ENCODE measurements at places on chromosomes 7 and 10.

DNA sequence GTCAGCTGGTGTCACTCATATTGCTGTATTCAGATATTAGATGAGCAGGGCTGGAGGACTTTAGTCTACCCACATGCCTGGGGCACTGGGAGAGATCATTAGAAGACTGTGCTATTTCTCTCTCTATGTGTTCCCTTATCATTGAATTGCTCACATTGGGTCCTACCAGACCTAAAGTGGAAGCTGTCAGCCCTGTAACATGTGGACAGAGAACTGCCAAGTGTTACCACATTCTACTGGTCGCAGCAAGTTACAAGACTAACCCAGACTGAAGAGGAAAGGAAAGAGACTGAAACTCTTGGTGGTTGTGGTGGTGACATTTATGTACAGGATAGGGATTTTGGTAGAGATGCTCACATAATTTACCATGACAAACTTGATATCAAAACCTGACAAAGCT, 627.1 kb upstream of the FZD8 start:
- DNase-seq, result no peak

- DNase-seq, result no peak
Measured at GRCh38 chr7:51175316-51175991, 141.2 kb downstream of the COBL start.

DNA sequence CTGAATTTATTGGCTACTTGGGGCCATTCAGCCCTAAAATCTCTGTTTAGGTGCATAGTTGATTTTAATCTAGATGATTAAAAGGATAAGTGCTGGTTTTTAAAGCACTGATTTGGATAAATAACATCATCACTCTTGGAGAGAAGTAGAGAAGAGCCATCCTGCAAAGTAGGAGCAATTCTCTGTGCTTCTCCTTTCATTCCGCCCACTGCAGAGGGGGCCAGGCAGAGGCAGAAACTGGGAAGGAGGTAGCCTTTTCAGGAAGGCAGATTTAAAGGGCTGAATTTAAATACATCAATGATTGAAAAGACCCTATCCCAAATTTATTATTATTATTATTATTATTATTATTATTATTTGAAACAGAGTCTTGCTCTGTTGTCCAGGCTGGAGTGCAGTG, 14.1 kb downstream of the MAP3K8 start:
- no peak for DNase-seq

- DNase-seq, result no peak
Measured at GRCh38 chr10:114046087-114046458, 2.4 kb downstream of the ADRB1 start.

- no peak for DNase-seq
Measured at GRCh38 chr7:140506788-140507464, 27.6 kb upstream of the MKRN1 start.

GRCh38 chr10:12191715-12192114, 4.0 kb downstream of the NUDT5 start:
- no peak for DNase-seq

- DNase-seq, result no peak
Measured at GRCh38 chr7:147012666-147013065, 896.1 kb downstream of the CNTNAP2 start.

- DNase-seq, result no peak
Measured at GRCh38 chr7:8232999-8233847, 28.7 kb downstream of the ICA1 start.

GRCh38 chr7:142455392-142455791, 197.5 kb upstream of the PRSS58 start:
- DNase-seq, result no peak

- DNase-seq, result no peak
Measured at GRCh38 chr7:73611017-73611555, 13.2 kb downstream of the MLXIPL start.

- DNase-seq, result no peak
Measured at GRCh38 chr7:141691540-141691939, 10.4 kb downstream of the DENND11 start.

DNA sequence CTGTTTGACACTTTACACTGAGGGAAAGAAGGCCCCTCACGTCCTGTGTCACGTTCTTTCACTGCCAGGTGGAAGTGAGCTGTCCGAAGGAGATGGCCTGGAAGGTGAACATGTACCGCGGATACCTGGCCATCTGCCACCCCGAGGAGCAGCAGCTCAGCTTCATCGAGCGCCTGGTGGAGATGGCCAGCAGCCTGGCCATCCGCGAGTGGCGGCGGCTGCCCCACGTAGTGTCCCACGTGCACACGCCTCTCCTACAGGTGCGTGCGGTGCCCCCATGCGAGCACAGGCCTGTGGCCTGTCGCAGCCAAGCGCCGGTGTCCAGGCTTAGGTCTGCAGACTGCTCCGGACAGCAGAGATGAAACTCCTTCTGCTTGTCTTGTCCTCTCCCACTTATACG, 103.4 kb downstream of the TRRAP start:
- no peak for DNase-seq

GRCh38 chr10:104080762-104081161, 4.9 kb downstream of the COL17A1 start:
- DNase-seq, result no peak

GRCh38 chr10:30558411-30558810, 71.1 kb downstream of the LYZL2 start:
- no peak for DNase-seq

- DNase-seq, result no peak
Measured at GRCh38 chr7:35681231-35682029, 13.5 kb downstream of the HERPUD2 start.

DNA sequence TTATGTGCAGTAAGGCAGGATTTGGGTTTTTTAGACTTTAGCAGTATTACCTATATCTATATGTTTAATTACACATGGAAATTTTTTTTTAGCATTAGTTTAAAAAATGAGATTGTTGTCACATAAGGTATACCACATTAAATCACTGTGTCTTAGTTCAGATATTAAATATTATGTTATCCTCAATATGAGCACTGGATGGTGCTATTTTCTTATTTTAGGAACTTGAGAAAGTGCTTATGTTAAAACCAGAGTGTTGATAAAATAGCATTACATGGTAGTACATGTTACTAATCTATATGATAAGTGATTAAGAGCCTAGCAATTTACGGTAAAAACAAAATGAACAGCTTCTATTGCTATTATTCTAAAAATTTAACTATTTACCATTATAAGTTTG, 28.8 kb downstream of the MIOS start:
- peak; percentile 56 for DNase-seq

DNA sequence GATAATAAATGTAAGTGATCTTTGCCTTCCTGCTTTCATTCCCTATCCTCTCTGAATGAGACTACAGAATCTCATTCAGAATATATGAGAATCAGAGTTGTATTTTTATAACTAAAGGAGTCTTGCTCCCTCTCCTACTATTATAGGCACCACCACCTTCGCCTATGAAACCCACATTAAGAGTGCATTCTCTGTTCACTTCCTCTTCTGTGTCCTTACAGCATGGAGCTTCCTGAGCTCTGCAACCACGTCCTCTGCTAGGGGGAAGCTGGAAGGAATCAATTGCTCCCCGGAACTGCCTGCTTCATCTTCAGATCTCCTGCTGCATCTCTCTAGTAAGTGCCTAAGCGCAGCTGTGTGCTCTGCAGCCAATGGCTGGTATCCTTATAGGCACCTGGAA, 820.7 kb downstream of the GRID1 start:
- DNase-seq, result no peak

DNA sequence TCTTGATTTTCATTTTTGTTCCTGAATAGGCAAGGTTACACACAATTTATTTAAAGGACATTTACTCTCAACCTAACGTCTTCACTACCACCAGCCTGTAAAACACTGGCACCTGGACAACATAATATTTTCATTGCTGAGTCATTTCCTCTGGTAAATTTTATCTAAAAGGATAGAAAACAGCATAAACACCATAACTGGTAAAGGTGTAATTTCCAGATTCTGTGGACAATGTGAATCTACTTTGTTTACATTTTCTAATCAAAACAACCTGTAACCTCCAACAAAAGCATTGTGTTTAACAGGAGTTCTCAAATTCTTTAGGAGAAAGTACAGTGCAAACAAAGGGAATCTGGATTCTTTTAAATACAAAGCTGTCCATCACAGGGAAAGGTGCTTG, 472.0 kb upstream of the AKR1E2 start:
- DNase-seq, result no peak

DNA sequence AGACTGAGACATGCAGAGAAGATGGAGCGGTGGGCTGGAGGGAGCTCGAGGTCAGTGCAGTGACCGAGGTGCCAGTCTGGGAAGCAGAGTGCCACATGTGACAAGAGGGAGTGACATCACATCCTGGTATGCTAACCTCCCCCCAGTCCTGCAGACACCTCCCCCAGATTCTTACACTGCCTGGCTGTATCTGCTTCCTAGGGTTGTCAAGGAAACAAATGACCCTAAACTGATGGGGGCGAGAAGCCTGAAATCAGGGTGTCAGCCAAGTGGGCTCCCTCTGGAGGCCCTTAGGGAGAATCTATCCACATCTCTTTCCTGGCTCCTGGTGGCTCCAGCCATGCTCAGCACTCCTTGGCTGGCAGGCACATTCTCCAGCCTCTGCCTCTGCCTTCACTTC, 316.1 kb upstream of the ZMIZ1 start:
- DNase-seq, result no peak

DNA sequence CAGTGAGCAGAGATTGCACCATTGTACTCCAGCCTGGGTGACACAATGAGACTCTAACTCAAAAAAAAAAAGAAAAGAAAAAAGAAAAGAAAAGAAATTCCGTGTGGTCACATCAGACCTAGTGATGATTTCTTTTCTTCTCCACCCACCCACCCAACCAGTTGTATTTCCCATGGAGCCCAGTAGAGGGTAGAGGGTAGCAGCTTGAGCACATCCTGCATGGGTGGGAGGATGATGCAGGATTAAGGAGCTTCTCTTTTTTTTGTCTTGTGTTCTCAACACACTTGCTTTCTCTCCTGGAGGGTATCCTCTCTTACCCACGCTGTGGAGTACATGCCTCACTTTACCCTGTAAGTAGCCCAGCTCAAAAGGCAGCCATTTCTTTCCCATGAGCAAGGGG, 118.6 kb upstream of the CARD11 start:
- DNase-seq, result no peak

DNA sequence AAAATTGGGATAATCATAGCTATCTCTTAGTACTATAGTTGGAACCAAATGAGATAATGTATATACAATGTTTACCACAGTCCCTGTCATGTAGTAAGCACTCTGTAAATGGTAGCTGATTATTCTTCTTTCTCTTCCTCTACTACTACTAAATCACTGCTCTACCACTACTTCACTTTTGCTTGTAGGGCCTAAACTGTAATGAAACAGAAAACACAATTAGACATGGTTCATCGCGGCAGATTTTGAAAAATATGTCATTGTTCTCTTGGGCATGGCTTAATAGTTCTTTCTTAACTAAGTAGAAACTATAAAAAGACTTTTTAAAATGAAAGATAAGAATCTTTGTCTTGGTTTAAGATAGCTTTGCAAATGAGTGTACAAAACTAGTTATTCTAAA, 34.9 kb downstream of the R3HCC1L start:
- DNase-seq, result no peak

GRCh38 chr10:29120216-29120615, 168.7 kb upstream of the LYZL1 start:
- DNase-seq, result no peak

DNA sequence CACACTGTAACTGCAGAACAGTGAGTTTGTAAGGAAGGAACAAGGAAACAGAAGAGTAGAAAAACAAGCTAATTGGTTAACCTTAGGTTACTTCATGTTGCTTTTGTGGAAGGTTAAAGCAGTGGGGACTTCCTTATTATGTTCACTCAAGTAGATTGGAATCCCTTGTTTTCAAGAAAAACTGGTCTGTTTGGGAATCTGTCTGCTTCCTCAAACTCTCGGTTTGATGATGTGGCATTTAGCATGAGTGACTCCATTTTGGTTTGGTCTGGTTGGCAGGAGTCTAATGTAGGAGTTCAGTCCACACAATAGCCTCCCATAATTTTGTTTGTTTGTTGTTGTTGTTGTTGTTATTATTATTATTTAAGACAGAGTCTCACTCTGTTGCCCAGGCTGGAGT, 3.8 kb upstream of the TRIM56 start:
- no peak for DNase-seq

DNA sequence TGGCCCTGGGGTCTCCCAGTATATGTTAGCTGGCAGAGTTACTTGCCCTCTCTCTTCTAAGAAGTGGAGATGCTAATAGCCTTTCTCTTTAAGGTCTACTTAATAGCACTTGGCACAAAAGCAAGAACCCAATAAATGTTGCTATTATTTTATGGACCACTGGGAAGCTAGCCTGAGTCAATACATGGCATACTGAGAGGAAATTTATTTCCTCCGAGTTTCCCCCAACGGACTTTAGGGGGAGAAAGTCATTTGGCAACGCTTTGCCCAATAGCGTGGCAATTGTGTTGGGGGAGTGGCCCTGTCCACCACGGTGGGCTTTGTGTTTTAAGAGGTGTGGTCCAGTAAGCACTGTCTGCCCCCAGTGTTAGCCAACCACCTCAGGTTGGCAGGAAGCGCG, 87.4 kb upstream of the SMNDC1 start:
- DNase-seq, result no peak

DNA sequence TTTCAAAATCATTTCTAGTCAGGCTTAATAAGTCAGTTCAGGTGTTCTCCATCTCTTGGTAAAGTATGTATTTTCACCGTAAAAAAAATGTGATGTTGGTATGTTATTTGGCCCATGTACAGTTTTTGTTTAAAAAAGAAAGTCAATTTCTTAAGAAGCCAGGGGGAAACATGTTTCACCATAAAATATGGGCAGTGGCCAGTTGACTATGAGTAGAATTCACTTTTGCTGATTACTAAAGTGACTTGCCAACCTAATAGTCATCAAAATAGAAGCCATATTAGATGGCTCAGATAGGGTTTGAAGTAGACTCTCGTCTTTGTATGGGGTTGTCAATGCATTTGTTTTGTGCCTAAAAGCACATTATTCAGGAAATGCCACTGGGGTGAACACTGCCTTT, 266.3 kb downstream of the BICC1 start:
- no peak for DNase-seq

- no peak for DNase-seq
Measured at GRCh38 chr7:2541291-2542010, 13.9 kb downstream of the BRAT1 start.

DNA sequence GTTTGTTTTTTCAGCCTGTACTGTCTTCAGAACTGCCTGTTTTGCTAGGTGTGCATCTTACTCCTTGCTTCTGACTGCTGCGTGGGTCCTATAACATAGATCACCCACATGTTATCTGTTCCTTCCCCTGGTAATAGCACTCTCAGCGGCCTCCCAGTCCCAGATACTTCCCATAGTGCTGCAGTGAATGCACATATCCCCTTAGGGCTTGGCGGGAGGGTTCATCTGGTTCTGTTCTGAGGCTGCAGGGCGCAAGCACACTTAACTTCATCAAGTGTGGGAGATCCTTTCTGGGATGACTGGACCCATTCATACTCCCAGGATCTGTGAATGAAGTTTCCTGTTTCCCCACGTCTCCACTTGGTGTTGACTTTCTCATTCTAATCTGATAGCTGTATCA, 90.7 kb downstream of the CELF2 start:
- no peak for DNase-seq

DNA sequence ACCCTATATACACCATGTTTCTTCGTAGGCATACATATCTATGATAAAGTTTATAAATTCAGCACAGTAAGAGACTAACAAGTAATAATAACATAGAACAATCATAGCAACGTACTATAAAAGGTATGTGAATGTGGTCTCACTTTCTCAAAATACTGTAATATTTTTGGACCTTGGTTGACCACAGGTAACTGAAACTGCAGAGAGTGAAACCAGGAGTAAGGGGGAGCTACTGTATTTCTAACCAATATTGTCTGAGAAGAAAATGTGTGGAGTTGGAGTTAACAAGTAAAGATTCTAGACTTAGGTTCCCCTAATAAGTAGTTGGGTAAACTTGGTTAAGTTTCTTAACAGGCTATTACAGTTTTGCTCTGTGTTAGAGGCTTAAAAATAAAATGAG, 72.1 kb downstream of the GNAI1 start:
- DNase-seq, result no peak

- DNase-seq, result no peak
Measured at GRCh38 chr10:126133082-126133620, 236.8 kb downstream of the FANK1 start.

Measured in CD4-positive, alpha-beta T cell (primary cell).